ENCODE measurements at places on chromosomes 7 and 10.

DNA sequence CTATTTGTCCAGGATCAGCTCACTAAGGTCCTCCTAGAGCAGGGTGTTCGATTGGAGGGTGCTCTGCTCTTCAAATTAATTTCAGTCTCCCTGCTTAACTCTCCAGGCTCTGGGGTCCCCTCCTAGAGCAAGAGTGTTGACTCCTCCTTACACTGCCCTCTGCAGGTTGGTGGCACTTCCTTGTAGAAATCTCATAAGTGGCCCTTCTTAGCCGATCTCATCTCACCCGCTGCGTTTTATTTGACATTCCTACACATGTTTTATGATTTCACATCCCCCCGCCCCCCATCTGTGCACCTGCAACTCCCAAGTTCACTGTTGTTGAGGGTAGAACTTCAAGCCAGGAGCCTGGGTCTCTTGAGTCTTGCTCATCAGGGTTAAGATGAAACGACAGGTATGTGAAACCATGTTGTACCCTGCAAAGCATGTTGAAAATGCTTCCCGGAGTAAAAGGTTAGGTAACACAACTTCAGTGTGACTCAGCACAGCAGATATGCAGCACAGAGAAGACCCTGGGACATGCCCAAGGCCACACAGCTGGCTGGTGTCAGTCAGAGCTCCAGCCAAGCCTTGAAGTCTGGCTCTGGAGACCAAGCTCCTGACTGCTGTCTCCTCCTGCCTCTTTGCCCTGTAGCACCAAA lies 171.2 kb downstream of the PRKAG2 start:
- no peak for DNase-seq

DNA sequence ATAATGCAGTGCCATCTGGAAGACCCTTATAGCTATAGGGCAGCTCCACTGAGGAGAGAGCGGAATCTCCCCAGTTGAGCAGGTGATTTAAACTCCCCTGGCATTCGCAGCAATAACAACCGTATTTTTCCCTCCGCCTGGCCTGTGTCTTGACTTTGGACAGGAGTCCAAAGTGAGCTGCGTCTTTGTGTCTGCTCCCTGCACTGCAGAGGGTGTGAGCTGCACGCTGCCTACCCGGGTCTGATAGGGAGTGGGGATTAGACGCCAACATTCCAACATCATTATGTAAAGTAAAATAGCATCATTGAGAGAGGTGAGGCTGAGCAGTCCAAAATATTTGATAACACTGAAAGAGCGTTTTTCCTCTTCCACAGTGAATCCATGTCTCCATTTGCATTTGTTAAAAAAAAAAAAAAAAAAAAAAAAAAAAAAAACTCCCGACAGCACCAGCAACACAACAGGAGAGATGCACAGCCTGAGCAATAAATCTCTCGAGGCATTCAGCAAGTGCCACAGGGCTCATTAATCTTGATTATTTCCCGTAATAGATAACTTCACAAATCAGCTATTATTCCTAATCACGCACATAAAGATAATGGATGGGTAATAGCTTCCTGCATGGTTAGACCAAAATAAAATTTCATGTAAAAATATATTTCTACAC lies 68.6 kb downstream of the CELF2 start:
- DNase-seq: no peak

DNA sequence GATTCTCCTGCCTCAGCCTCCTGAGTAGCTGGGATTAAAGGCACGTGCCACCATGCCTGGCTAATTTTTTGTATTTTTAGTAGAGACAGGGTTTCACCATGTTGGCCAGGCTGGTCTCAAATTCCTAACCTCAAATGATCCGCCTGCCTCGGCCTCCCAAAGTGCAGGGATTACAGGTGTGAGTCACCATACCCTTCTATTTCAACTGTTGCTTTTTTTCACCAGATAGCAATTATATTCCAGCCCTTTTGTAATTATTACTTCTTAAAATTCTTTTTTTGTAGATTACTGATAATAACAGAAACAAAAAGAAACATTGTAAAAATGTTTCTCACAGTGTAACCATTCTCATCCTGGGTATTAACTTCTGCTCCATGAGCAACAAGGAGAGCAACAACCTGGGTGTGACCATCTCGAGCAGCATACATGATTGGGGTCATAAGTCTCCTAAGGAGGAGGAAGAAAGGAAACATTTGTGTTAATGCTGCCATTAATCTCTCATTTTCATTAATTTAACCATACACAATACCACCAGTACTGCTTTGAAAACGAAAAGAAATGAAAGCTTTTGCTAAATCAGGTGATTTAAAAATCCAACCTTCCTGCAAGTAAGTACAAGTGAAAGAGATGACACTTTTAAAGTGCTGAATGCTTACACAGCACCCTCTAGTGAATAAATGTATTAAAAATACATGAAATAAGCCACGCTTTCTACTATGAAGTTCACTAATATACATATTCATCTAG lies 41.8 kb downstream of the ASZ1 start:
- DNase-seq: no peak

DNA sequence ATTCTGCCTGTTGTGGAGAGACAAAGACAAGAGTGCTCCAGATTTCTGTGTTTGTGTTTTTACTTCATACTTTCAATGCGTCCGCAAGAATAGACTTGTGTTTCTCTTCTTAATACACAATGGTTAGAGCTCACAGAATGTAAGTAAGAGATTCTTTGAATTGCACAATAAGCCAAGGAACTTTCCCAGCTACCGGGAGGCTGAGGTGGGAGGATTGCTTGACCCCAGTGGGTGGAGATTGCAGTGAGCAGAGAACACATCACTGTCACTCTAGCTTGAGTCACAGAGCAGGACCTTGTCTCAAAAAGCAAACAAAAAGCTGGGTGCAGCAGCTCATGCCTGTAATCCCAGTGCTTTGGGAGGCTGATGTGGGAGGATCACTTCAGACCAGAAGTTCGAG lies 250.7 kb upstream of the MYO3A start:
- DNase-seq: no peak

DNA sequence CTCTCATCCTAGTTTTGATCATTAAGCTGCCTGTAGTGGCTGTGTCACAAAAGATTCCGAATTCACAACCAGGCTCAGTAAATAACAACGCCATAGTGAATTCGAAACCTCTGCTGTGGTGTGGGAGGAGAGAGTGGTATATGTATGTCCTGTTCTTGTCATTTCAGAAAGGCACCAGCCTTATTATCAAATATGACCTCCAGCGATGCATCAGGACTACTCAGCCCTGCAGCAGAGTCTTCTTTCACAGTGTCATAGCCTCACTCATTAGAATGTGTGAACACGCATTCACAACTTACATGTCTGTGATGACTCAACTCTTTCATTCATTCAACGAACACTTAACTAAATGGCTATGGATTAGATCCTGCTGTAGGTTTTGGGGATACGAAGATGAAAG lies 15.3 kb downstream of the AOC1 start:
- no peak for DNase-seq

- DNase-seq: no peak
Measured at GRCh38 chr10:14547816-14548215, 217.1 kb upstream of the FRMD4A start.

- no peak for DNase-seq
Measured at GRCh38 chr7:18727115-18727870, 231.7 kb downstream of the HDAC9 start.

GRCh38 chr7:18671176-18671575 lies 175.6 kb downstream of the HDAC9 start:
- DNase-seq: no peak

- DNase-seq: no peak
Measured at GRCh38 chr7:112157072-112157471, 49.1 kb downstream of the DOCK4 start.

- no peak for DNase-seq
Measured at GRCh38 chr10:94299417-94299816, 63.3 kb downstream of the NOC3L start.

GRCh38 chr7:43465581-43466554 lies 117.0 kb upstream of the STK17A start:
- DNase-seq: peak; percentile 3

DNA sequence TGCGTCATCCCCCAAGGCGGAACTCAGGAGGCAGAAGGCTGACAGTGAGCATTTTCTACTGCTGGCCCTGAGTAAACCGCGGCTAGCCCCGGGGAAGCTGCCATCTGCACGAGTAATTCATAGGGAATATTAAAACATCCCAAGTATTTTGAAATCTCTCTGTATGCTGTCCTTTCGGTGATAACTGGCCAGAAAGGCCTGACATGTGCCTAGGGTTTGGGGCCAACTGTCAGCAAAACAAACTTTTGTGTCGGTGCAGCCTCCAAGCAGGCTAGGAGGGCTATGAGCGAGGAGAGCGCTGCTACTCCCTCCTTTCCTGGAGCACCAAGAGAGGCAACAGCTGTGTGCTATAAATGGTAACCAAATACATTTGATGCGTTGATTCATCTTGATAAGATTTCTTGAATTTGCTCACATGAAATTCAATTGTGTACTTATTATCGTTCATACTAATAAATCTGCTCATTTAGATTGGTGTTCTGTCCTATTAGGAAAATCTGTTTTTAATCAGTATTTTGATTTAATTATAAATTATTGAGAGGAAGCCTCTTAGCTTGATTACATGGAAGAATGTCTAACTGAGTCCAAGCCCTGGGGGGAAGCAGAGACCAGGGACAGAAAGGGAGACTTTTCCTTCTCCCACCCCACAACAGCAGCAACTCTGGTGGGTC lies 124.4 kb upstream of the NPS start:
- no peak for DNase-seq

Data from SK-N-MC (cell line).